ENCODE measurements at places on chromosomes 16 and 17.

GRCh38 chr16:53695070-53695469 is 8.6 kb downstream of the RPGRIP1L start:
- no peak for DNase-seq

DNA sequence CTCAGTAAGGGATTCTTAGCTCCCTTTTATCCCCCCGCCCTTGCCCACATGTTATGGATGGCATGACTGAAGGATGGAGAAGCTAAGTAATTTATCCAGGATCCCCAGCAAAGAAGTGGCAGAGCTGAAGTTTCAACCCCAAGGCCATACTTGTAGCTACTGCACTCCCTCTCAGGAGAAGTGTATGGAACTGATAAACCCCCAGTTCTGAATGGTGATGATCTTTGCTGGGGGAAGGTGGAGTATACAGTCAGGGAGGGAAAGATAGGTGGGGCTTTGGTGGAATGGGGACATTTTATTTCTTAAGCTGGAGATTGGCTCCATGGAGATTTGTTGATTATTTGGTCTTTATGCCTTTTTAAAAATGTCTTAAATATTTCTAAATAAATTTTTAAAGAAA is 58.3 kb downstream of the TNRC6C start:
- no peak for DNase-seq

DNA sequence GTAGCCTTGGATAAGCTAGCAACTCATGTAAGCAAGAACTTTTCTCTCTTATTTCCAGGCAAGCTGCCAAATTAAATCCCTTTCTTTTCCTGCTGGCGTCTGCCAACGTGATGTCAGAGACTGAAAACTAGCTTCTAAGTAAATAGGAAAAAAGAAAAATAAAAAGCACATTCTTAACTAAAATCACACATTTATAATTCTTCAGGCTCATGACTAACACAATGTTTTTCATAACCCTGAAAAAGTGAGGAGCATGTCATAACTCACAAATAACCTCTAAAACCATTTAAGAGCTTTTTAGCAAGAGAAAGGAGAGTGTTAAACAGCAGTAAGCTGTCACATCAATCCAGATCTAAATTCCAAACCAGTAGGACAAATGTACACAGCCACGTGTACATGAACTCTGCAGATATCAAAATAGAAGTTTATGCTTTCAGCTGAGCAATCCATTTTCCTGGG is 110.0 kb downstream of the N4BP1 start:
- DNase-seq = no peak

- no peak for DNase-seq
These were observed 202.8 kb downstream of the RPTOR start for GRCh38 chr17:80747469-80747868.

- DNase-seq = no peak
These were observed 39.0 kb downstream of the SMURF2 start for GRCh38 chr17:64622931-64623654.

GRCh38 chr16:72967941-72968340 is 80.0 kb downstream of the ZFHX3 start:
- DNase-seq = no peak

DNA sequence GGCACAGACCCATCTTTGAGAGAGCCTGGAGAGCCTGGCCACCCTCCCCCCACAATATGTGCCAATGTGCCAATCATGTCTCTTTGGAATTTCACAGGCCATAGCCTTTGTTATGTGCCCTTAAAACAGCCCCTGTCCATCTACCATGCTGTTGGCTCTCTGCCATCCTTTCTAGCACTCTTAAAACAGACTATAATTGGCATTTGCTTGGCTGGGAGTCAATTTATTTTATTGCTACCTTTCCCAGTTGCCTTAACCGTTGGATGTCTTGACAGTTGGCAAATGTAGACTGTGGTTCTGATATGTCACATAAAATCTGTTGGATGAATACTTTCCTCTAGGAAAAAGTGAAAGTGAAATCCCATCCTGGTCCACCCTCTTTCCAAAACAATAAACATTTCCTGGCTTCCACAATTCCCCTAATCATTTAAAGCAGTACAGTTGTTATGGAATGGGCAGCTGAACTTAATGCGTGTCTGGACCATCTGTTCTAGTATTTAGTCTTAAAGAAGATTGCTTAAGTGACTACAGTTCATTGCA is 394.0 kb downstream of the KCNJ2 start:
- DNase-seq = no peak
